ENCODE measurements at places on chromosomes 11 and 22.

DNA sequence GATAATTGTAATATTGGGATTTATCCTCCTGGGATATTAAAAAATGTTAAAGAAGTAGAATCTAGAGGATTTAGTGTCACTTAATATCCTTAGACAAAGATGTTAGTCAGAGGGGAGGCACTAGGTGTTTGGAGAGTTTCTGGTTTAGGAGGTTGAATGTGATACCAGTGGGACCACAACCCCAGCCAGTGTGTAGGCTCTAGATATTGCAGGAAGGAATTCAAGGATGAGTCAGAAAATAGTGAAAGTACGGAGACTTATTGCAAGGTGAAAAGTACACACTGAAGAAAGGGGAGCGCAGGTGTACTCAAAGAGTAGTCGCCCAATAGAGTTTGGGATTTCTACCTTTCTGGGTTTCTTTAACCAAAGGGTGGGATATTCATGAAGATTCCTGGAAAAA, 5.7 kb upstream of the TMEM41B start:
- DNase-seq, result no peak

- DNase-seq, result no peak
Observed at GRCh38 chr22:18978506-18978905, 42.4 kb upstream of the PRODH start.

DNA sequence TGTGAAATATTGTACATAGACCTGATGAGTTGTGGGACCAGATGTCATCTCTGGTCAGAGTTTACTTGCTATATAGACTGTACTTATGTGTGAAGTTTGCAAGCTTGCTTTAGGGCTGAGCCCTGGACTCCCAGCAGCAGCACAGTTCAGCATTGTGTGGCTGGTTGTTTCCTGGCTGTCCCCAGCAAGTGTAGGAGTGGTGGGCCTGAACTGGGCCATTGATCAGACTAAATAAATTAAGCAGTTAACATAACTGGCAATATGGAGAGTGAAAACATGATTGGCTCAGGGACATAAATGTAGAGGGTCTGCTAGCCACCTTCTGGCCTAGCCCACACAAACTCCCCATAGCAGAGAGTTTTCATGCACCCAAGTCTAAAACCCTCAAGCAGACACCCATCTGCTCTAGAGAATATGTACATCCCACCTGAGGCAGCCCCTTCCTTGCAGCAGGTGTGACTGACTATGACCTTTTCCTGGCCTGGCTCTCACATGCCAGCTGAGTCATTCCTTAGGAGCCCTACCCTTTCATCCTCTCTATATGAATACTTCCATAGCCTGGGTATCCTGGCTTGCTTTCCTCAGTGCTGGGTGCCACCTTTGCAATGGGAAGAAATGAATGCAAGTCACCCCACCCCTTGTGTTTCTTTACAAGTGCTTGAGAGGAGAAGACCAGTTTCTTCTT, 12.3 kb downstream of the PIK3IP1 start:
- DNase-seq, result no peak

DNA sequence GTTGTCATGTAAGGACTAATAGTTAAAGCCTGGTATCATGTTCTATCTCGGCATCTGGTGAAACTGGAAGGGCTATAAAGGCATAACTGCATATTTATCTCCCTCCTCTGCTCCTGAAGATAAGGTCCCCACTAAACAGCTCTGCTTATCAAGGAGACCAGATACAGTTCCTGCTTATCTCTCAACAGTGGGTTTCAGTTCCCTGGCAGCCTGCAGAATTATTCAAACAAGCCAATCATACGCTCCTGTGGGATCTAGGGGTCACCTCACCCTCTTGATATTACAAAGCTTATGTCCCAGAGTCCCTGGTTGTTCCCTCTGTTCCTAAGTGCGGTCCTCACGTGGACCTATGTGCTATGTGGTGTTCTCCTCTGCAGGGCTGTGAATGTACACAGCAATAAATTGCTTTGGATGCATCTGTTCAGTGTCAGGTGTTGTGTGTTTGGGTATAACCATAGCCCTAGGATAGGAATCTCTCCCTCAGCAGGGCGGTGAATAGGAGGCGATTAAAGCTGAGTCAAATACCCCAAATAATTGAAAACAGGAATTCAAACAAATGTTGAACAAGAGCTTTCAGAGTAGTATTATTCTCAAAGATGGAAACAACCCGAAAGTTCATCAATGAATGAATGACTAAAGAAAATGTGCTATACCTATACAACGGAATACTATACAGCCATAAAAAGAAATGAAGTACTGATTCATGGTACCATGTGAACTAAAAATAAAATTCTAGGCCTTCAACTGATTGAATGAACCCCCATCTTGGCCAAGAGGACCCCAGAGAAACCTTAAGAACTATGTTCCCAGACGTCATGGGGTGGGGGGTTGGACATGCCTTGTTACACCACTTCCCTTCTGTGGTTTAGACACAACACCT, 3.1 kb upstream of the OOSP4A start:
- no peak for DNase-seq

- DNase-seq, result no peak
Observed at GRCh38 chr11:61958590-61958989, 8.4 kb downstream of the BEST1 start.

DNA sequence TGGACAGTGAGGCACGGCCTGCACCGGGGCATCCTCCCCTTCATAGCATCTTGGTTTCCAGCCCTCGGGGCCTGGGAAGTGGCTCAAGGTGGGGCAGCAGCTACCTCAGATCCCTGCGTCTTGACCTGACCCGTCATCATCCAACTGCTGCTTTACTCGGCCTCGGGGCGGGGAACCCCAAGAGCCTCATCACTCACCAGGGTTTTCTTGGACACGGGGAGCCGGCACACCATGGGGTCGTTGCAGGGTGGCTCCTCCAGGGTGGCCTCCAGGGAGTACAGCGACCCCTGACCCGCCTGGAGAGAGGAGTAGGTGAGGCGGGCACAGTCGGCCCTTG, 651 bp downstream of the CTSF start:
- DNase-seq, result no peak

DNA sequence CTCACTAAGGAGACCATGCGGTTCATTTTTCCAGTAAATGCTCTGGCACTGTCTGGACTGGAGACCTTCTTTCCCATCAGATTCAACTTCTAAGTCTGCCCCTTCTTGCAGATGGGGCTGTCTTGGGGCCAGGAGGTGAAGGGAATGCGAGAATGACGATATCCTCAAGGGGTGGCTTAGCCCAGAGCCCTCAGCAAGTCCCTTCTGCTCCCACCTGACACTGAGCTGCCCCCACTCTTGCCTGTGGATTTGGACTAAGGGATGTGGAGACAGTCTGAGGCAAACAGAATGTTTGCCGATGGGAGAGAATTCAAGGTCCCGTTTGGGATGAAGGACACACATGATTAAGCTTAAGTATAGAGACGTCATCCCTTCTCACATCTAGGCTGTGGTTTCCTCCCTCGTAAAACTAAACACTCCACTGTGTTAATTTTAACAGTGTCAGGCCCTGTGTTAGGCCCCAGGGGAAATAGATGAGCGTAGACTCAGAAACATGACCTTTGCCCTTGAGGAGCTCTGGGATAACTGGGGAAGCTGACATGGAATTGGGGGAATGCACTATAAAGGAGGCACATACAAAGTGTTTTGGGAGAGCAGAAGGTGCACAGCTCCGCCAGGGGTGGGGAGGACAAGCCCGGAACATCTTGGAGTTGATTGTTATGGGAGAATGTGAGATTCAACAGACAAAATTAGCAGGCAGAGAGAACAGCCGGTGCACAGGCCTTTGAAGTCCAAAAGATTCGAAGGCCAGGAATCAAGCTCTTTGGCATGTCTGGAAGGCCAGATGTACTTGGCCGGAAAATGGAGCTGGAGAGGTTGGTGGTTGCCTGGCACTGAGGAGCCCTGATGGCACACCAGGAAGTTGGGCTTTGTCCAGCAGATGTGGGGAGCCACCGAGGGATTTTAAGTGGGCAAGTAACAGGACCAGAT, 71.6 kb downstream of the ST3GAL4 start:
- DNase-seq, result no peak

DNA sequence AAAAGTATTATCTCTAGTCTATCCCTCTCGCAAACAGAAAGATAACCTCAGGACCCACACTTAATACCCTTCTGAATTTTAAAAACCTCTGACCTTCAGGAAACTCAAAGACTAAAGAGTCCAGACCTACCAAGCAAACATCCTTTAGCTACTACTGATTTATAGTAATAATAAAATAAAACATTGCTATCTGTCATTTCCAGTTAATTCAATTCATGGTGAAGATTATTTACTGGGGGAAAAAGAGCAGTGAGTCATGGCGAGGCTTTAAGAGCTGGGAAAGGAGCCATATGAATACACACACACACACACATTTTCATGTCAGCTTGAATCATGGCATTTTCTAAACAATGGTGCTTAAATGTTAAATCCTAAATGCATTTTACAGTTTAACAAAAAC, 87.1 kb downstream of the FAM76B start:
- no peak for DNase-seq

DNA sequence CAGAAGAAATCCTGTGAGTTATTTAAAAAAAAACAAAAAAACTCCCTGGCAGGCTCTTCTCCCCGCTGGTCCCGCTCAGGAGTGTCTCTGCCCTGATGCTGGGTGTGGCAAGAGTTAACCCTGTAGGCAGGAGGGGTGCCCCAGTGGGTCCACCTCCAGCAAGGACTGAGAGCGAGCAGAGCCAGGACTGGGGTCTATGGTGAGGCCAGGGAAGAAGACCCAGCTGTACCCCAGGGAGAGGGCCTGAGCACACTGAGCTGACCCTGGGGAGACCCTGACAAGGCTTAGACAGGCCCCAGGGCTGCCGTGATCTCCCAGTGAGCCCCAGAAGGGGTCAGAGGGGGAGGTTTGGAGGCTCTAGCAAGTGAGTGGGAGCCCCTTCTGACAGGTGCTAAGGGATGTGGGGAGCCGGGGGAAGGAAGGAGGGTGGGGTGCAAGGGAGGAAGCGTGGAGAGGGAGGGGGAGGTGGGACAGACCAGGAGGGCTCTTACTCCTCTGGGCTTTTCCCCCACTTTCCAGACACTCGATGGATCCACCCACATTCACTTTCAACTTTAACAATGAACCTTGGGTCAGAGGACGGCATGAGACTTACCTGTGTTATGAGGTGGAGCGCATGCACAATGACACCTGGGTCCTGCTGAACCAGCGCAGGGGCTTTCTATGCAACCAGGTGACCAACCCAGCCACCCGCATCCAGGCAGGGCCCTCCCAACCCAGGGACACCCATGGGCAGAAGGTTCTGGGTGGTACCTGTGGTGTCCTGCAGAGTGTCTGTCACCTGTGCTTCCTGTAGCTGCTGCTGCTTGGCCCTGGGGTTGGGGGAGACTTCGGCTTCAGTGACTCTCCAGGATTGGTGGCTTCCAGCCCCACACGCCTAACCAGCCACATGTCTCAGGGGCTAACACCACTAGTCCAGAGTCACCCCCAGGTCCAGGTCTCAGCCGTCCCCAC, 6.4 kb downstream of the APOBEC3G start:
- DNase-seq, result no peak

DNA sequence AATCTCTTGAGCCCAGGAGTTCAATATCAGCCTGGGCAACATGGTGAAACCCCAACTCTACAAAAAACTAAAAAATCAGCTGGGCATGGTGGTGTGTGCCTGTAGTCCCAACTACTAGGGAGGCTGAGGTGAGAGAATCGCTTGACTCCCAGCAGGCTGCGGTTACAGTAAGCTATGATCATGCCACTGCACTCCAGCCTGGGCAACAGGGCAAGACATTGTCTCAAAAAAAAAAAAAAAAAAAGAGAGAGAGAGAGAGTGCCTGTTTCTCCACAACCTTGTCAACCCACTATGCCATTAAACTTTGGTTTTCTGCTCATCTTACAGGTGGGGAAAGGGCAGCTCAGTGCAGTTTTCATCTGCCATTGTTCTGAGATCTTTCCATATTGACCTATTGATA, 5.1 kb downstream of the FOLR3 start:
- no peak for DNase-seq

- no peak for DNase-seq
Observed at GRCh38 chr11:27532652-27533325, 26.2 kb upstream of the LIN7C start.

- DNase-seq, result no peak
Observed at GRCh38 chr11:26330262-26330661, 1.7 kb upstream of the ANO3 start.

- no peak for DNase-seq
Observed at GRCh38 chr11:73415854-73416615, 39.8 kb downstream of the RELT start.

- no peak for DNase-seq
Observed at GRCh38 chr11:109940816-109941215, 152.4 kb upstream of the ZC3H12C start.

DNA sequence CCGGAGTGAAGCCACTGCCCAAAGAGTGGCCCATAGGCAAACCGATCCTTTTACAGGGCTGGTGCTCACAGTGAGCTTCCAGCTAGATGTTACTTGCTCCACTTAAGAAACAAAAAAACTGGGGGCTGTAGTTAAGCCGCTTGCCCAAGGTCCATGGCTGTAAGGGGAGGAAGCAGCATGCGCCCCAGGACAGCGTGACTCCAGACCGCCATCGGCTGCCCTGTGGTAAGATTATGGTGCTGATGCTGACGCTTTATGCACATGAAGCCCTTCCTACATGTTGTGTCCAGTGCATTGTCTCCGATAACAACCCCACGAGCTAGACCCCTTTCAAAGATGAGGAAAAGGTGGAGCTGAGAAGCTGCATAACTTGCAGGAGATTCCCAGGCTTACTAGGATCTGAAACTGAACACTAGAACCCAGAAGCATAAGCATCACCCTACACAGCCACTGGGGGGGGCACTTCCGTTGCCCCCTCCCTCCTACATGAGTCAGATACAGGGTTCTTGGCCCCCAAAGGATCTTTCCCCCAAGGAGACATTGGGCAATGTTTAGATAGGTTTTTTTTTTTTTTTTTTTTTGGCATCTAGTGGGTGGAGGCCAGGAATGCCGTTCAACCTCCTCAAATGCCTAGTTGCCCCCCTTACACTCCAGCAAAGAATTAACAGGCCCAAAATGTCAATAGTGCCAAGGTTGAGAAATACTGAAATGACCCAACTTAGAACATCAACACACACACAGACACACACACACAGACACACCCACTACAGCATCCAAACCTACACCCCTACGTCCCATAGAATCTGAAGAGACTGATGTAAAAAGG, 53.9 kb downstream of the MN1 start:
- DNase-seq, result no peak

GRCh38 chr11:69398529-69399492, 82.7 kb upstream of the LINC01488 start:
- no peak for DNase-seq

GRCh38 chr11:19087658-19088057, 27.1 kb upstream of the MRGPRX2 start:
- no peak for DNase-seq

- DNase-seq, result no peak
Observed at GRCh38 chr11:118153976-118154375, 1.4 kb upstream of the SCN4B start.

DNA sequence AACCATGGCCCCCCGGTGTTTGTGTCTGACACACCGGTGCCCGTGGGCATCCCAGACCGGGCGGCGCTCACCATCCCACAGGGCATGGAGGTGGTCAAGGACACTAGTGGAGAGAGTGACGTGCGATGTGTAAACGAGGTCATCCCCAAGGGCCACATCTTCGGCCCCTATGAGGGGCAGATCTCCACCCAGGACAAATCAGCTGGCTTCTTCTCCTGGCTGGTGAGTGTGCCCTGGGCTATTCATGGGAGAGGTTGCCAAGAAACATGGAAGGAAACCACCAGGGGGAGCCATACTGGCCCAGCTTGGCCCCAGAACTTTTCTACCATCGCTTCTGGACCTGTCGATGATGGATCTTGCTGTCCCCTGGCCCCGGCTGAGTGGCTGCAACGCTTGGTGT, 36.5 kb downstream of the PRDM11 start:
- DNase-seq, result no peak

Measured in NCI-H187 treated with DMSO at 0.1 percent for 48 hours (cell line).